ENCODE measurements at places on chromosomes 11 and 22.

- DNase-seq, result no peak
These were observed 240.6 kb downstream of the ETS1 start for GRCh38 chr11:128346804-128347203.

DNA sequence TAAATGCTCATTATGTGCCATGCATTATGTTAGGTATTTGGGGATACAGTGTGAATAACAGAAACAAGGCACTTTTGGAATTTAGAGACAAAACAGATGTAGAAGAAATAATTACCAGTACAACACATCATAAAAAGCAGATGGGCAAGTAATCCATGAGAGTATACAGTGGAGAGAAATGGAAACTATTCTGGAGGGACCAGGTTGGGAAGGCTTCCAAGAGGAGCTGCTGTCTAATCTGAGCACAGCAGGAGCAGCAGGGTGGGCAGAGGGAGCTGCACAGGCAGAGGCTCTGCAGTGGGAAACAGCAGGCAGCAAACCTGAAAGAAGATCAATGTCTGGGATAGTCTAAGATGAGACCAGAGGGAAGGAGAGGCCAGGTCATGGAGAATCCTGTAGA is 268.7 kb upstream of the CCDC90B start:
- no peak for DNase-seq

DNA sequence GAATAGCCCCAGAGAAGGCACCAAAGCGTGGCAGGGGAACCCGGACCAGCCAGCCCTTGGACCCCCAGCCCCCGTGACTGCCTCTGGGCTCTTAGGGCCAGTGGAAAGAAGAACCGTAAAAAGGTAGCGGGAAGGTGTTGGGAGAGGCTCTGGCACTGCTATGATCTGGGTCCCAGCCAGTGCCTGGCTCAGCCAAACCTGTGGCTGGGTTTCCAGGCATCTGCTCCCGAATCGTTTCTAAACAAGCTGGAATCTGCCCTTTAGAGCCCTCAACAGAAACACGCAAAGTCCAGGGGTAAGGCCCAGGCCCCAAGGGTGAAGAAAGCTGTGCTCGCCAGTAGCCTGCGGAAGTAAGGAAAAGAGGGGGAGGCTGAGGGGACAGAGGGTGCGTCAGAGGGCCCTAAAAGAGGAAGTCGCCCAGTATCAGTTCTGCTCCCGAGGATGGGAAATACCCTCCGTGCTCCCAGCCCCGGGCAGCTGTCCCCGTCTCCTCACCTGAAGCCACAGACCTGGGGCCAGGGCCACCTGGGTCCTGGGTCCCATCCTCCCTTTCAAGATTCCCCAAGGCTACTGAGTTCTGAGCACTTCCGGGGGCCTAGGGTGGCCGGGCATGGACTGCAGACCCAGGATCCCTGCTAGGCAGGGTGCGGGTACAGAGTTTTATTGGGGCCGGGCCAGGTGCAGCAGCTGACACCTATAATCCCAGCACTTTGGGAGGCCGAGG is 24.7 kb downstream of the IL10RA start:
- DNase-seq, result no peak

- no peak for DNase-seq
These were observed 81.0 kb downstream of the PHF21B start for GRCh38 chr22:44928711-44929358.

GRCh38 chr22:22058633-22059290 is 76.2 kb upstream of the TOP3B start:
- no peak for DNase-seq

GRCh38 chr11:114025329-114025907 is 34.1 kb upstream of the ZBTB16 start:
- DNase-seq, result no peak

- DNase-seq, result no peak
These were observed 28.5 kb downstream of the CELF1 start for GRCh38 chr11:47524291-47524874.

GRCh38 chr11:93585758-93586157 is 42.6 kb upstream of the SMCO4 start:
- DNase-seq, result no peak

GRCh38 chr11:119533462-119533861 is 110.5 kb upstream of the THY1 start:
- no peak for DNase-seq

- DNase-seq, result no peak
These were observed 27.9 kb downstream of the YPEL1 start for GRCh38 chr22:21707677-21708076.

DNA sequence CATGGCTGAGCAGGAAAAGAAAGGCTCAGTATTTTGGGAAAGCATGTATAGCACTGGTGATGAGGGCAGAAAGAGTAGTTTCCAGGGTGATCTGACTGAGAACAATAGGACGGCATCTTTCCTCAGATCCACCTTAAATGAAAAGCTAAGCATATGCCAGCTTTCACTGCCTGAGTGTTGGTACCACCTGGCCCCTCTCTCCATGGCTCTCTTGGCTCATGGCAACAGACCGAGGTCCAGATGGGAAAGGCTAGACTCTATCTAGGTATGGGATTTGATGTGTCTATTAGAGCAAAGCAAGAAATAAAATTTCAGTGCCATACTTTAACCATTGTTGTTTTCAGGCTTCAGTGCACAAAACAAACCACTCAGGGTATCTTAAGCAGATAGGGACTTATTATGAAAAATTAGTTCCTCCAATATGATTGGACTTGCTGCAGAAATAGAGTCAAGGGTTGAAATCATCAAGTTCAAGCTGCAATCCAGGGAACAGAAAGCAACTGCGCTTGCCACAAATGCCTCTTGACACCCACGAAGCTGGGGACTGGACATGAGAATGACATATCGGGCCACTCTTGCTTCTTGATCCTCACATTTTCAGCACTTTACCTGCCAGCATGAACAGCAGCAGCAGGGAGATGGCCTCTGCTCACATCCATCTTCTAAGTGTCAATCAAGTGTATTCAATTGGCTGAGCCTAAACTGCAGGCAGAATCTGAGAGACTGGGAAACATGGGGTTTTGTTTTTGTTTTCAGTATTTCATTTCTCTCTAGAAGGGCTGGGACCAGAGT is 64.0 kb upstream of the SNX19 start:
- no peak for DNase-seq

Measured in amygdala (tissue), 56 donors.